Activated CD4-positive, alpha-beta memory T cell treated with anti-CD3 and anti-CD28 coated beads, Interleukin-2, amount 10 ng/mL, durations not matched to agents 7 days and 5 days (primary cell): ENCODE measurements at places on chromosomes 3 and 15. TPM values are rescaled to one million over a fixed set of nuclear protein-coding genes. Genes with fewer than 3 reads are reported as not detected.
A peak's percentile ranks its signal among the peaks of the same experiment; 100 is the strongest.

RTP3 gene
- total RNA-seq: not detected

PROS1 gene
- total RNA-seq: 0.50 TPM

EDC3 gene
- total RNA-seq: 36.3 TPM

SH2D7 gene
- not detected for total RNA-seq

IL16 gene
- 196 TPM for total RNA-seq

ARL8B gene
- total RNA-seq: 38.2 TPM

CYP1A2 gene
- total RNA-seq: not detected

SAMMSON gene
- total RNA-seq: not detected

STARD9 gene
- 8.2 TPM for total RNA-seq

NR2E3 gene
- total RNA-seq: not detected

GNAT1 gene
- not detected for total RNA-seq

- peaks cover 69% of the 10 kb centered on the region for H3K27me3 ChIP-seq
- no peak for DNase-seq
- H3K27ac ChIP-seq: no peak overlapping the region
- peaks cover 16% of the 10 kb centered on the region for H3K4me1 ChIP-seq
- no peak overlapping the region for H3K4me3 ChIP-seq
These were observed 3.5 kb downstream of the SEMA5B start for GRCh38 chr3:123024056-123024455.

GRCh38 chr15:35549567-35549966 is 3.6 kb upstream of the DPH6 start:
- no peak overlapping the region for H3K27ac ChIP-seq
- peaks cover 22% of the 10 kb centered on the region for H3K4me1 ChIP-seq

DNA sequence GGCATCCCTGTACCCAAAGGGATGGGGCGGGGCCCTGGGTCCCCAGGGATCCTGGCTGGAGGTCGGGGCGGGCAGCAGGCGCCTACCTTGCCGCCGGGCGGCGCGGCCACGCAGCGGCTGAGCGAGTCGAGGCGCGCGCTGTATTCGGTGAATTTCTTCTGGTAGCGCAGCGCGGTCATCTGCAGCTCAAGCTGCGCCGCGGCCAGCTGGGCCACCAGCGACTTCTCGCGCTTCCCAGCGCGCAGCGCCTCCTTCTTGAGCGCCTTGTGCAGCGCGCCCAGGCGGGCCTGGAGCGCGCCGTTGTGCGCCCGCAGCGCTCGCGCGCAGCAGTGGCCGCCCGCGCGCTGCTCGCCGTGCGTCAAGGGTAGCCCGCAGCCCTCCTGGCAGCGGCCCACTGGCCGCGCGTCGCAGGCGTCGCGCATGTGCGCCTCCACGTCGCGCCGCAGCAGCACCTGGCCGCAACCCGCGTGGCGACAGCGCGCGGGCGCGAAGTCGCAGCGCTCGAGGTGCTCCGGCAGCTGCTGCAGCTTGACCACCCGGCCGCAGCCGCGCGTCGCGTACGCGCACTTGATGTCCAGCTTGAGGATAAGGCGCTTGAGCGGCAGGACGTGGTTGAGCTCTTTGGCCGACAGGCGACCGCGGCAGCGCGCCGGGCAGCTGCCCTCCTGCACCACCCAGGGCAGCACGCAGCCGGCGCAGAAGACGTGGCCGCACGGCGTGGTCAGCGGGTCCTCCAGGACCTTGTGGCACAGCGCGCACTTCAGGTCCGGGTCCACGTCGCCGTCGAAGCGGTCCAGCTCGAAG is 522 bp downstream of the PDZRN3 start:
- H3K27ac ChIP-seq: no peak overlapping the region
- H3K4me3 ChIP-seq: no peak overlapping the region
- H3K4me1 ChIP-seq: no peaks in the 10 kb centered on the region
- no peaks in the 10 kb centered on the region for H3K36me3 ChIP-seq

- no peak overlapping the region for H3K27ac ChIP-seq
- DNase-seq: no peak
- H3K36me3 ChIP-seq: peaks cover 13% of the 10 kb centered on the region
- no peak overlapping the region for H3K4me3 ChIP-seq
- H3K27me3 ChIP-seq: no peaks in the 10 kb centered on the region
These were observed 302.9 kb downstream of the PLCL2 start for GRCh38 chr3:17187589-17188184.

DNA sequence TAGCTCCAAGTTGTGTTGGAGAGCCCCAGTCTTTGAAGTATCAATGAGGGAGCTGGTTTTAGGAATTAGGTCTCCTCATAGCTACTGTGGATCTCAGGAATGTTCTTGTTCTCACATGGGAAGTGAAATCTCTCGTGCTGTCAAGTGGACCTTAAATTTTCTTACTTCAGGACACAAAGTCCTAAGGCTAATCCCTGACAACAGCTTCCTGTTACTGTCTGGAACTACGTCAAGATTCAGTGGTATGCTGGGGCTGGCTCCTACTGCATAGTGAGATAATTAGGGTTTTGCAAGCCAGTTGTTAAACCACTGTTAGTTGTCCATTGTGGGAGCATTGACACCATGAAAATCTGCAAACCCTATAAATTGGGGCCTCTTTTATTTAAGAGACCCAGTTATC is 22.8 kb downstream of the MESP1 start:
- no peaks in the 10 kb centered on the region for H3K36me3 ChIP-seq
- no peak overlapping the region for H3K27ac ChIP-seq
- H3K4me1 ChIP-seq: no peaks in the 10 kb centered on the region
- peaks cover 13% of the 10 kb centered on the region for H3K27me3 ChIP-seq

DNA sequence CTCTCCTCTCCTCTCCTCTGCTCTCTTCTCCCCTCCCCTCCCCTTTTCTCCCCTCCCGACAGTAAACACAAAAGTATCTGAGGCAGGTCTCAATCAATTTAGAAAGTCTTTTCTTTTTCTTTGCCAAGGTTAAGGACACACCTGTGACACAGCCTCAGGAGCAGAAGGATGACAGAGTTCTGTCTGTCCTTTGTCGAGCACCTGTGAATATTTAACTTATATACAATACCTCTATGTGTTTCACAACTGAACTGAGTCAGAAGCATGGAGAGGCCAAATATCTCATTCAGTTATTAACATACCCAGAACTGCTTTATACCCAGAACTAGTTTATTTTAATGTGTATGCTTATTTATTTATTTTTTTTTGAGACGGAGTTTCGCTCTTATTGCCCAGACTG is 81.1 kb upstream of the ROBO1 start:
- H3K27ac ChIP-seq: no peak overlapping the region
- no peak for DNase-seq
- H3K36me3 ChIP-seq: no peaks in the 10 kb centered on the region
- H3K27me3 ChIP-seq: no peaks in the 10 kb centered on the region

- no peak for DNase-seq
- no peaks in the 10 kb centered on the region for H3K27me3 ChIP-seq
- no peak overlapping the region for H3K4me3 ChIP-seq
- H3K4me1 ChIP-seq: peaks cover 2% of the 10 kb centered on the region
- H3K36me3 ChIP-seq: no peaks in the 10 kb centered on the region
These were observed 30.8 kb downstream of the PLS1 start for GRCh38 chr3:142626971-142627370.

DNA sequence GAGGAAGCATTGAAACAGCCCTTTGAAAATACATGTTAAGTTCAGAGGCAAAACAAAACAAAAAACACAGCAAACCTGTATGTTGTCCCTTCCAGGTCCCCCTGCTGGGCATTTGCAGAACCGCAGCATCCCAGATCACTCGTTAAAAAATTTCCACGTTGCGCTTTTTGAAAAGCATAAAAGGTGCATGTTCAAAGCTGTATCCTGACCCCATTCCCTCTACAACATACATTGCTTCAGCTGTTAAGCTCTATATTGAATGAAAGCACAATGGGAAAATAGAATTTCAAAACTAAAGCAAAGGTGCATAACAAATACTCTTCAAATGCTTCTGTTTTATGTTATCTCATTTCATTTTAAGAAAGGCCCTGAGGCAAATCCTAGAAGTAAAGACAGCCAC is 328.3 kb downstream of the THSD4 start:
- H3K4me1 ChIP-seq: no peaks in the 10 kb centered on the region
- no peak overlapping the region for H3K4me3 ChIP-seq
- peaks cover 10% of the 10 kb centered on the region for H3K27me3 ChIP-seq
- no peak overlapping the region for H3K27ac ChIP-seq
- H3K36me3 ChIP-seq: no peaks in the 10 kb centered on the region
- DNase-seq: peak; percentile 36

DNA sequence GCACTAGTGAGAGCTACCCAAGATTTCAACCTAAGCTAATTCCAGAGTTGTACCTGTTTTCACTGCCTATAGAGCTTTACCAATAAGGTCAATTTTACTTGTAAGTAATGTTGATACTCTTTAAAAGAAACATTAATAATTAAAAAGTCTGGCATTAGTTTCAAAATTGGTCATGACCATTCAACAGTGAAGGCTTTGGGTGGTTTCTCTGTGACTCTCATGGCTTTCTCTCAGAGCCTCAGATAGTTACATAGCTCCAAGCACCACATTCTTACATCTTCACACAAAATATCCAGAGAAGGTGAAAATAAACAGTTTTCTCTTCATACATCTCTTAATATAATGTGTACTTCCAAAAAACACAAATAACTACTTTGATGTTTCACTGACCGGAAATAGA is 61.5 kb upstream of the TCF12 start:
- no peaks in the 10 kb centered on the region for H3K36me3 ChIP-seq
- no peak overlapping the region for H3K27ac ChIP-seq
- H3K4me3 ChIP-seq: no peak overlapping the region
- no peak for DNase-seq
- H3K27me3 ChIP-seq: no peaks in the 10 kb centered on the region
- no peaks in the 10 kb centered on the region for H3K4me1 ChIP-seq

GRCh38 chr15:57948351-57949289 is 116.9 kb downstream of the ALDH1A2 start:
- no peak overlapping the region for H3K27ac ChIP-seq
- no peak overlapping the region for H3K4me3 ChIP-seq
- H3K4me1 ChIP-seq: no peaks in the 10 kb centered on the region
- DNase-seq: no peak

DNA sequence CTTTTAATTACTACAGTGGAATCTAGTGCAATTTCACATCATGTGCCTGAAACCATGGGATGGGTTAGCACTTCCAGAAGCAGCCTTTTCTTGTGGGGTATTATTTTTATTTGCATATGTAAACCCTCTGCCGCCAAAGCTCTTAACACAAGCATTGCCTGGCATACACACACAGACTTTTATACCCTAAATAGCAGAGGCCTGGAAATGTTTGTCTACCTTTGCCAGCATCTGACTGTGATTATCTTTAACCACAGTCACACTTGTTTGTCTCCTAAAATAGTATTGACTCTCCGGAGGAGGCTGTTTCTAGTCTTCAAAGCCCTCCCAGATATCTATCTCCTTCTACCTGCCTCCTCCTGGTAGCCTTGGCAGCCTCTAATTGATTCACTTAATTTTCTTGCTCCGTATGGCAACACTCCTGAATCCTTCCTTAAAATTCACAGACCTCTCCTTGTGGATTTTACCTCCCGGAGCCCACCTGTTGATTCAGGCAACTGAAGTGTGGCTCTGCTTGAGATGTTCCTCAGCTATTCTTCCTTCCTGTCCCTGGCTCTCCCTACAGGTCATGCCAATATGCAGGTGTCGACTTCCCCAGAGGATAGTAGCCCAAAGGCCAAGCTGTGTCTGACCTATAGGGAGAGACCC is 127.1 kb upstream of the UMPS start:
- no peaks in the 10 kb centered on the region for H3K4me1 ChIP-seq
- H3K4me3 ChIP-seq: no peak overlapping the region
- DNase-seq: no peak
- no peak overlapping the region for H3K27ac ChIP-seq

DNA sequence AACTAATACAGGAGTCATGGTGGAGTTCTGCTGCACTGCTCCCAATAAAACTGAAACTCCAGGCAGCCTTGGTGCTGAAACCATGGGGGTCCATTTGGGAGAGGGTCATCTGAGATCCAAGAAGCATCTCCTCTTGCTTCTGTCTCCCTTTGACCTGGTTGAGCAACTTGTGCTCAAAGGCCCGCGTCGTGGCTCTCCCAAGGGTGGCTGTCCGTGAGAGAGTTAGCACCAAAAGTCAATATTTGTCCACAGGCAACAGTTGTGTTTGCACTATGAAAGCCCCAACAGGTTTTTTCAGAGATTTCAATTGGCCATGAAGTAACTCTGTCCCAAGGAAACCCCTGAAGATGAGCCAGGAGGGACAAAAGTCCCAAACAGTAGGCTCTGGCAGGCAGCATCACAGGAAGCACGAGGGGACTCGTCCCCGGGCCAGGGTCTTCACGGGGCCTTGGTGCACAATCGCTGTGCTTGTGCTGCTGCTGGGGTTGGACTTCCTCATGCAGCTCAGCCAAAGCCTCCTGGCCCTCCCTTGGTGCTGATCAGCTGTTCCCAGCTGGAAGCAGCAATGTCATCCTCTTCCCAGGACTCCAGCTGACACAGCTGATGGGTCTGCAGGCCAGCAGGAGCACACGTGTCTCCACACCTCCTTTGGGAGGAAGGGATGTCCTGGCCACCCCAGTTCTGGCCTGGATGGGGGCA is 39.4 kb upstream of the WNT5A start:
- no peaks in the 10 kb centered on the region for H3K36me3 ChIP-seq
- H3K4me3 ChIP-seq: no peak overlapping the region
- no peaks in the 10 kb centered on the region for H3K27me3 ChIP-seq
- no peaks in the 10 kb centered on the region for H3K4me1 ChIP-seq

DNA sequence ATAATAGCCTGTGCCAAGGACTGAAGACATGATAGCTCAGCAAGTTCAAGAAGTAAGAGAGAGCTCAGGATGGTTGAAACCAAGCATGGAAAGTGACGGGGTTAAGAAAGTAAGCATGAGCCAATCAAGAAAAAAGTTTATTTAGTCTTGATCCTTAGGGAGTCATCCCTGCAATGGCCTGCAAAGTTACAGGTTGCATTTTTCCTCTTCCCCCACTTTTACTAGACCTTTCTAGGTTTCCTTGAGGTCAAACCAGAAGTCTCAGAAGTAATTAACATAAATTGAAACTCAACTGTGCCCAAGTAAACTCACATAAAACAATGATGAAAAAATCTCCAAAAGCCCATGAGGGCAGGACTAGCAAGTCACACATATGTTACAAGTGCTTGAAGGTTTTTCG is 250.9 kb downstream of the MAGI1 start:
- H3K27me3 ChIP-seq: no peaks in the 10 kb centered on the region
- H3K27ac ChIP-seq: no peak overlapping the region
- DNase-seq: no peak
- H3K4me1 ChIP-seq: no peaks in the 10 kb centered on the region

DNA sequence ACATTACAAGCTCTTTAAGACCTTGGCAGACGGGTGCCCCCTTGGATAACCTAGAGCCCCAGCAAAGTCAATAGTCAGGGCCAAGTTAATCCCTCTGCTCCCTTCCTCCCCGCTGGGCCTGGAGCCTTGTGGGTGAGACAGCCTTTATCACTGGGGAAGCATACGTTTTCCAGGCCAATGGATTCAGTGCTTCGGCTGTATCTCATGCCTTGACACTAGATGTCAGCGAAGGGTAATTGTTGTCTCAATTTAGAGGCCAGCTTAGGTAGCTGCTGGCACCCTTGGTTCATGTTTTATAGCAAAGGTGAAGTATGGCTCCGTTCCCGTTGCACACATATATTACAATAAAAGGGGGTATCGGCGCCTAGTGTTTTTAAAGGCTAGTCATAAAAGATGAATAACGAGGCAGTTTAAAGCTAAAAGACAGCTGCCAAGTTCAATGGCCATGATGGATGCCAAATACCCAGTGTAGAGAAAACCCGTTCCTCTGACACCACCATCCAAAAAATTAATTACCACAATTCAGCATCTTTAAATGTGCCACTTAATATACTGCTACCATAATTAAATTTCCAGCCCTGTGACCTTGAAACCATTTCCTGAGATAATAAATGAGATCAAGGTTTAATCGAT is 52.3 kb upstream of the BNIP2 start:
- H3K27me3 ChIP-seq: peaks cover 26% of the 10 kb centered on the region
- H3K4me3 ChIP-seq: no peak overlapping the region
- H3K36me3 ChIP-seq: no peaks in the 10 kb centered on the region

GRCh38 chr3:34793057-34793456 is 846.3 kb upstream of the ARPP21 start:
- no peak overlapping the region for H3K4me3 ChIP-seq
- DNase-seq: no peak
- no peak overlapping the region for H3K27ac ChIP-seq
